Esophagus squamous epithelium (tissue), 5 donors: ENCODE measurements at places on chromosomes 5 and 9. TPM values are rescaled to one million over a fixed set of nuclear protein-coding genes. Genes with fewer than 3 reads are reported as not detected.
A peak's percentile ranks its signal among the peaks of the same experiment; 100 is the strongest.

Gene SLC36A2
- total RNA-seq, result not detected

Gene VCAN
- total RNA-seq, result 7.7 TPM

Gene CENPP
- total RNA-seq, result 7.4 TPM

Gene TERT
- total RNA-seq, result 0.31 TPM

Gene IFNA4
- total RNA-seq, result not detected

Gene PRRX2
- 3.8 TPM for total RNA-seq

Gene SHISAL2B
- not detected for total RNA-seq

Gene ADGRD2
- total RNA-seq, result not detected

Gene CCDC69
- total RNA-seq, result 45.0 TPM

Gene SOHLH1
- total RNA-seq, result not detected

Gene SUSD1
- 6.6 TPM for total RNA-seq

- H3K4me1 ChIP-seq, result peaks cover 51% of the 10 kb centered on the region
- H3K36me3 ChIP-seq, result no peaks in the 10 kb centered on the region
- H3K27me3 ChIP-seq, result peaks cover 64% of the 10 kb centered on the region
- no peak overlapping the region for H3K4me3 ChIP-seq
- DNase-seq, result no peak
These were observed 81.0 kb upstream of the ZBTB43 start for GRCh38 chr9:126723807-126724172.

GRCh38 chr5:147844846-147845245, 13.4 kb upstream of the SPINK1 start:
- DNase-seq, result no peak
- no peaks in the 10 kb centered on the region for H3K4me1 ChIP-seq
- H3K36me3 ChIP-seq, result no peaks in the 10 kb centered on the region
- no peaks in the 10 kb centered on the region for H3K27me3 ChIP-seq
- no peak overlapping the region for H3K4me3 ChIP-seq

GRCh38 chr9:107624234-107624948, 134.8 kb upstream of the KLF4 start:
- peak overlapping the region; percentile 24 for H3K27ac ChIP-seq
- no peaks in the 10 kb centered on the region for H3K27me3 ChIP-seq
- no peak for DNase-seq
- no peaks in the 10 kb centered on the region for H3K4me1 ChIP-seq
- H3K36me3 ChIP-seq, result no peaks in the 10 kb centered on the region
- H3K4me3 ChIP-seq, result no peak overlapping the region

GRCh38 chr9:21687351-21687750, 115.1 kb upstream of the MTAP start:
- no peak overlapping the region for H3K4me3 ChIP-seq
- DNase-seq, result no peak
- H3K27ac ChIP-seq, result peak overlapping the region; percentile 77
- H3K36me3 ChIP-seq, result no peaks in the 10 kb centered on the region
- H3K27me3 ChIP-seq, result no peaks in the 10 kb centered on the region

DNA sequence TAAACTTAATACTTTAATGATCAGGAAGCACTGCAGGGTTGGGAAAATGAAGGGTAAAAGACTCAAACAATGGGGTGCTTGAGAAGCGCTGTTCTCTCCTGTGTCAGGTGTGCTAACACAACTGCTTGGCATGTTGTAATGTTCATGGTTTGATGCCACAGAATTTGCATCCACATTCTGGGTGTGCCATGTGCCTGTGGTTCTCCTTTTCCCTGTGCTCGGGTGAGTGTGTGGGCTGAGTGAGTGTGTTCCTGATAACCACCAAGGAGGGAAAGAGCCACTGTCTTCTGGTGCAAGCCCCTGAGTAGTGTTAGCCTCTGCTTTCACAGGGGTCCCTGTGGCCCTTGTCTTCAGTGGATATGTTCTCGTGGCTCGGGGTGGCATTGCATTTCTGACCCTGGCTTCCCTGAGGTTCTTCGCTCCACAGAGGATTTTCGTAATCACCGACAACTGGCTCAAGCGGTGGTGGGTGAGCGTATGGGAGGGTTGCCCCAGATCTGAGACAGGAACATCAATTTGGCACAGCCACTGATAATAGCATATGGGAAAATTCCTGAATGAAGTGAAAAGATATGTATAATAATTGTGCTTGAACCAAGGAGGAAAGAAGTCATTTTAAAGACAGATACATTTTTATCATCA, 102.0 kb downstream of the MVB12B start:
- H3K4me1 ChIP-seq, result no peaks in the 10 kb centered on the region
- H3K36me3 ChIP-seq, result no peaks in the 10 kb centered on the region

DNA sequence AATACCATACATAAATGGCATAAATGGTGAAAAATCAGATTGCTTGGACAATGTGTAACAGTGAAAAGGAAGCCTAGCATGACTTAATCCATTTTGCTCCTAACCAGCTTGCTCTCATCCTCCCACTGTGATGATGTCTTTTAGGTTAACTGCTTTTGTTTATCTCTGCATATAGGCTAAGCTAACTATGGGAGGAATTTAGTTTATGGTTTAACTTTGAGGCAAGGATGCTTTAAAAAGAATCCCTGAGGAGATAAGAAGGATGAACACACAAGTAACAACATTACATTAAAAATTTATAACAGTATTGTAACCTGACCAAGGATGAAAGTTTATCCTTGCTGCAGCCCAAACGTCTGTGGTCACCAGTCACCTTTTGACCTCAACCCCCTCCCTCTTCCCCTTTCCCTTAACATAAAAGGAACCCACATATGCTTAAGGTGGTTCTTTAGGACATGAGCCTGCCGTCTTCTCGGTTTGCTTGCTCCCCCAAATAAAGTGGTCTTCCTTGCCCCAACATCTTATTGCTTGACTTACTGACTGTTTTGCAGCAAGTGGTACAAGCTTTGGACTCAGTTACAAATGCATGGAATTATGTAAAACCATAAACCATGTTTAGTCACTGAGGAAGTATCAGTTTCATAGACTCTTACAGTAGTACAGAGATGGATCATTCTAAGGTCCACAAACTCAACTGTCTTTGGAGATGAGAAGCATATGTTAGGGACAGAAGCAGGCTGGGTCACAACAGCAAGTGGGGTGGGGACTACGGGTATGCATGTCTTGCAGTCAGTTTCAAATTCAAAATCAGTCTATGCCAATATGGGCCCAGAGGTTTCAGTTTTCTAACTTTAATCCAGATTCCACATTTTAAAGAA, 31.3 kb downstream of the AGXT2 start:
- no peaks in the 10 kb centered on the region for H3K36me3 ChIP-seq
- H3K27me3 ChIP-seq, result no peaks in the 10 kb centered on the region
- H3K4me1 ChIP-seq, result no peaks in the 10 kb centered on the region
- no peak for DNase-seq

GRCh38 chr5:157892974-157893373, 34.0 kb upstream of the CLINT1 start:
- no peak for DNase-seq
- H3K27ac ChIP-seq, result no peak overlapping the region
- H3K27me3 ChIP-seq, result no peaks in the 10 kb centered on the region
- H3K4me3 ChIP-seq, result no peak overlapping the region

- peak overlapping the region; percentile 39 for H3K4me3 ChIP-seq
- H3K27ac ChIP-seq, result peak overlapping the region; percentile 11
- no peak for DNase-seq
- no peaks in the 10 kb centered on the region for H3K36me3 ChIP-seq
These were observed 13.8 kb downstream of the ST8SIA4 start for GRCh38 chr5:100889165-100889743.

DNA sequence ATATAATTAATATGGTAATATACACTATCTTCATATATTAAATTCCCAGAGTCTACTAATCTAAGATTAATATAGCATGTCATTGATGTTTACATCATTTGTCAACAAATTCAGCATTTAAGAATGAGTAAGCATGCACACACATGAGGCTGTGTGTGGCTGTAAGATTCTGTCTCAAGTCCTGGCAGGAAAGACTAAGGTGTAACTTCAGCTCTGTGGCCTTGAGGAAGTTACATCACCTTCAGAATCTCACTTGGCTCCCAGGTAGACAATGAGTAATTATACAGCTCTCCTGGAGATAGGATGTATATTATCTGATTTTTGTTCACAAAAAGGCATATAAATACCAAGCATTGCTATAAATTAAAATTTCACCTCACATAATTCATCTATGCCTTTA, 119.4 kb upstream of the IQGAP2 start:
- no peak overlapping the region for H3K27ac ChIP-seq
- H3K27me3 ChIP-seq, result no peaks in the 10 kb centered on the region
- no peak for DNase-seq
- peaks cover 16% of the 10 kb centered on the region for H3K4me1 ChIP-seq
- H3K36me3 ChIP-seq, result no peaks in the 10 kb centered on the region
- H3K4me3 ChIP-seq, result no peak overlapping the region

- peaks cover 51% of the 10 kb centered on the region for H3K27me3 ChIP-seq
- H3K36me3 ChIP-seq, result no peaks in the 10 kb centered on the region
- H3K27ac ChIP-seq, result no peak overlapping the region
- H3K4me1 ChIP-seq, result no peaks in the 10 kb centered on the region
These were observed 55.1 kb downstream of the MRPL36 start for GRCh38 chr5:1744393-1745122.

- no peak overlapping the region for H3K4me3 ChIP-seq
- no peaks in the 10 kb centered on the region for H3K36me3 ChIP-seq
- H3K27me3 ChIP-seq, result no peaks in the 10 kb centered on the region
- no peak for DNase-seq
- H3K27ac ChIP-seq, result no peak overlapping the region
These were observed 146.1 kb downstream of the CAAP1 start for GRCh38 chr9:26746357-26747072.

DNA sequence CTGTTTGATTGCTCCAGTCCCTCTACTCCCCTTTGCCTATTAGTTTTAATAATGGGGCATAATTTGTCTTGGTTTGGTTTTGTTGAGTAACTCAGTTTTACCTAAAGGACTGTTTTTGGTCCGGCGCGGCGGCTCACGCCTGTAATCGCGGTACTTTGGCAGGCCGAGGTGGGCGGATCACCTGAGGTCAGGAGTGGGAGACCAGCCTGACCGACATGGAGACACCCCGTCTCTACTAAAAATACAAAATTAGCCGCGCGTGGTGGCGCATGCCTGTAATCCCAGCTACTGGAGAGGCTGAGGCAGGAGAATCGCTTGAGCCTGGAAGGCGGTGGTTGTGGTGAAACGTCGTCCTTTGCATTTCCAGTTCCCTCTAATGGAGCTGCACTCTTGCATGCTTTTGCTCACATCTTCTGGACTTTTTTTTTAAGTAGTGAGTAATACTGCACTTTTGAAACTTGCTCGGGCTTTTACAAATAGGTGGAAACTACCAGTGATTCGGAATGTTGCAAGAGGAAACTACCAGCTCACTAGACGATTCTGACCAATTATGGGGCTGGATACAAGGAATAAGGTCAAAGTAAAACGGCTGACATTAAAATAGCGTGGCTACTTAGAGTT, 721 bp upstream of the MAML1 start:
- no peak for DNase-seq
- peak overlapping the region; percentile 99 for H3K27ac ChIP-seq
- H3K4me3 ChIP-seq, result peak overlapping the region; percentile 93
- H3K27me3 ChIP-seq, result no peaks in the 10 kb centered on the region
- H3K4me1 ChIP-seq, result peaks cover 46% of the 10 kb centered on the region
- peaks cover 25% of the 10 kb centered on the region for H3K36me3 ChIP-seq

GRCh38 chr5:76641514-76642120, 18.4 kb upstream of the F2RL2 start:
- H3K4me3 ChIP-seq, result no peak overlapping the region
- no peaks in the 10 kb centered on the region for H3K27me3 ChIP-seq
- H3K36me3 ChIP-seq, result no peaks in the 10 kb centered on the region
- H3K27ac ChIP-seq, result no peak overlapping the region

- H3K4me1 ChIP-seq, result peaks cover 28% of the 10 kb centered on the region
- DNase-seq, result no peak
- H3K36me3 ChIP-seq, result peaks cover 24% of the 10 kb centered on the region
- no peaks in the 10 kb centered on the region for H3K27me3 ChIP-seq
- peak overlapping the region; percentile 51 for H3K4me3 ChIP-seq
These were observed 559 bp downstream of the SPAG8 start for GRCh38 chr9:35811381-35812024.

GRCh38 chr9:76456202-76456926, 2.6 kb upstream of the GCNT1 start:
- DNase-seq, result no peak
- peaks cover 46% of the 10 kb centered on the region for H3K4me1 ChIP-seq
- no peak overlapping the region for H3K27ac ChIP-seq
- no peaks in the 10 kb centered on the region for H3K27me3 ChIP-seq

GRCh38 chr5:52674815-52675545, 112.7 kb upstream of the ITGA1 start:
- H3K4me1 ChIP-seq, result no peaks in the 10 kb centered on the region
- DNase-seq, result no peak
- H3K27me3 ChIP-seq, result no peaks in the 10 kb centered on the region

GRCh38 chr5:180380856-180381255, 27.7 kb upstream of the GFPT2 start:
- H3K27ac ChIP-seq, result no peak overlapping the region
- no peak for DNase-seq
- no peak overlapping the region for H3K4me3 ChIP-seq
- H3K4me1 ChIP-seq, result no peaks in the 10 kb centered on the region
- H3K36me3 ChIP-seq, result no peaks in the 10 kb centered on the region

DNA sequence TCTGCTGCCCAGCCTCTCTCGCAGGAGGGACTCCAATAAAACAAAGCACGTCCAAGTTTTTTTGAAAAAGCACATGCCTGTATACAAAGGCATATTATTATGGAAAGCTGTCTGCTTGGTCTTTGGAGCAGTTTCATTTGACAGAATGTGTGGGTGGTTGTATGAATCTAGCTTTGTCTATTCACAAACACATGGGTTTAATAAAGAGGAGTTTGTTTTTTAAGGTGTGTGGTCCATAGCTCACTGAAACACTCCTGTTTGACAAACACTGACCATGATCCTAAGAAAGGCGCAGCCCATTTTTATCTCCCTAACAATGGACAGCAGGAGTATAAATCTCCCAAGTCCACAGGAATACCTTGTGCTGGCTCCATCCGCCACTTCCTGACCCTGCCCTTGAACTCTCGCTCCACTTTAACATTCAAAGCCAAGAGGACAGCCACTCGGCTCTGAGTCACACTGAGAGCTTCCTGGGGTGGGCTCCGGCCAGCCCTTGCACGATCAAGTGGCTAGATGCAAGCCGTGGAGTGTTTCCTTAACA, 371.9 kb downstream of the EBF1 start:
- peaks cover 16% of the 10 kb centered on the region for H3K4me1 ChIP-seq
- H3K4me3 ChIP-seq, result no peak overlapping the region

- no peak overlapping the region for H3K4me3 ChIP-seq
- no peak overlapping the region for H3K27ac ChIP-seq
- DNase-seq, result no peak
- no peaks in the 10 kb centered on the region for H3K27me3 ChIP-seq
- no peaks in the 10 kb centered on the region for H3K4me1 ChIP-seq
- no peaks in the 10 kb centered on the region for H3K36me3 ChIP-seq
These were observed 463.2 kb upstream of the PIK3R1 start for GRCh38 chr5:67752357-67752708.

DNA sequence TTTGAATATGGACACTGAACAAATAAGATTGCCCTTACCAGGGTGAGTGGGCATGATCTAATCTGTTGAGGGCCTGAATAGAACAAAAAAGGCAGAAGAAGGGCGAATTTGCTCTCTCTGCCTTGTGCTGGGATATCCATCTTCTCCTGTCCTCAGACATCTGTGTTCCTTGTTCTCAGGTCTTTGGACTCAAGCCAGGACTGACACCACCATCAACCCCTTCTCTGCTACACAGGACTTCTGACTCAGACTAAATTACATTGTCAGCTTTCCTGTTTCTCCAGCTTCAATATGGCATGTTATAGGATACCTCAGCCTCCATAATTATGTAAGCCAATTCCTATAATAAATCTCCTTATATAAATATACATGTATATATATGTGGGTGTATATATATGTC, 40.8 kb upstream of the SLCO6A1 start:
- H3K36me3 ChIP-seq, result no peaks in the 10 kb centered on the region
- no peak overlapping the region for H3K27ac ChIP-seq
- no peaks in the 10 kb centered on the region for H3K27me3 ChIP-seq
- DNase-seq, result no peak
- no peak overlapping the region for H3K4me3 ChIP-seq
- H3K4me1 ChIP-seq, result no peaks in the 10 kb centered on the region

GRCh38 chr5:147046894-147047293, 168.3 kb upstream of the PPP2R2B start:
- H3K27me3 ChIP-seq, result peaks cover 13% of the 10 kb centered on the region
- H3K4me3 ChIP-seq, result no peak overlapping the region
